ENCODE measurements at places on chromosomes 6 and 20.

DNA sequence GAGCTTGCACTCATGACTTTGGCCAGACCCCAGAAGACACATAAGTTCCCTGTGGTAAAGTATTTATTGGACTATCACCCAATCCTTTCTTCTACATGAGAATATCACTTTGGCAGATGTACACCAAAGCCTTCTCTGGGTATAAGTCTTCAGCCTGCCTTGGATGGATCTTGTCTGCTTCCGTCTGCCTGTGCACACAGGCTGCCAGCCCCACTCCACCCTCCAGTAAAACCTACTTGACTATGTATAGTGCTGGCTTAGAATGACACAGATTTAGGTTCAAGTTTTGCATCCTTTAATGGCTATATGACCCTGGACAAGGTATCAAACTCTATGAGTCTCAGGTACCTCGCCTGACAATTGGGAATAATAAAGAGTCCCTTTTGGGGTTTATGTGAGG lies 63.4 kb downstream of the BACH2 start:
- H3K36me3 ChIP-seq = no peaks in the 10 kb centered on the region
- H3K27me3 ChIP-seq = no peaks in the 10 kb centered on the region
- no peak for DNase-seq
- no peak overlapping the region for H3K27ac ChIP-seq

GRCh38 chr6:15327271-15327670 lies 81.4 kb downstream of the JARID2 start:
- H3K27me3 ChIP-seq = no peaks in the 10 kb centered on the region
- peaks cover 51% of the 10 kb centered on the region for H3K4me1 ChIP-seq
- H3K4me3 ChIP-seq = no peak overlapping the region
- no peak for DNase-seq

GRCh38 chr6:44920952-44921491 lies 407.1 kb upstream of the RUNX2 start:
- peaks cover 4% of the 10 kb centered on the region for H3K4me1 ChIP-seq
- no peak for DNase-seq
- no peaks in the 10 kb centered on the region for H3K36me3 ChIP-seq
- H3K27me3 ChIP-seq = no peaks in the 10 kb centered on the region
- no peak overlapping the region for H3K27ac ChIP-seq

GRCh38 chr20:31870726-31871617 lies 538 bp downstream of the TTLL9 start:
- H3K4me3 ChIP-seq = peak overlapping the region; percentile 68
- peaks cover 42% of the 10 kb centered on the region for H3K27me3 ChIP-seq
- H3K36me3 ChIP-seq = no peaks in the 10 kb centered on the region
- DNase-seq = no peak
- H3K4me1 ChIP-seq = peaks cover 3% of the 10 kb centered on the region

- no peaks in the 10 kb centered on the region for H3K27me3 ChIP-seq
- H3K36me3 ChIP-seq = no peaks in the 10 kb centered on the region
- H3K4me1 ChIP-seq = peaks cover 14% of the 10 kb centered on the region
- H3K4me3 ChIP-seq = peak overlapping the region; percentile 86
- peak overlapping the region; percentile 85 for H3K27ac ChIP-seq
Measured at GRCh38 chr6:1554476-1555310, 55.0 kb upstream of the FOXC1 start.

DNA sequence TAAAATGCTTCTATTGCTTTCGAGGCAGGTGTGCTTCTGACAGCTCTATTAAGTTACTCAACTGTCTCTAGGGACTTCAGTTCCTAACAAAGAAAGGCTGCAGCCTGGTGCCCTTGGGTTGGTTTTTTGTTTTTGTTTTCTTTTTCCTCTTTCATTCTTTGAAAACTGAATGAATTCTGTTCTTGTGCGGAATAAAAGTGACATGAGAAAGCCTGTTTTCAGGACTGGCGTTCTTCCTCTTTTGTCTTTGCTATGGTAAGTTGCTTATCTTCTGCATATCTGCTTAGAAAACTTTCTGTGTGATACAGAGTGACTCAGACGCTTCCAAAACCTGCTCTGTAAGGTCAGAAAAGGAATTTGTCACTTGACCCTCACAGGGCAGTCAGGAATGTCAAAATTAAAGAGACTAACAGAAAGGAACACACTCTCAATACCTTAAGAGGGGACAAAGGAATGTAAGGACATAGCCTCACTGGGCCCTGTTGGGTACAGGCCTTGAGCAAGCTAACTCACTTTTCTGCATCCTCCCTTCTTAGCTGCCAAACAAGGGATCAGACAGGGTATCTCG lies 56.2 kb upstream of the NHSL1 start:
- no peak overlapping the region for H3K27ac ChIP-seq
- H3K4me3 ChIP-seq = no peak overlapping the region
- no peaks in the 10 kb centered on the region for H3K36me3 ChIP-seq
- peaks cover 6% of the 10 kb centered on the region for H3K4me1 ChIP-seq
- no peaks in the 10 kb centered on the region for H3K27me3 ChIP-seq
- DNase-seq = no peak

Measured in osteoblast (primary cell).